NCI-H2107 (cell line): ENCODE measurements at places on chromosomes 7 and 10.

DNA sequence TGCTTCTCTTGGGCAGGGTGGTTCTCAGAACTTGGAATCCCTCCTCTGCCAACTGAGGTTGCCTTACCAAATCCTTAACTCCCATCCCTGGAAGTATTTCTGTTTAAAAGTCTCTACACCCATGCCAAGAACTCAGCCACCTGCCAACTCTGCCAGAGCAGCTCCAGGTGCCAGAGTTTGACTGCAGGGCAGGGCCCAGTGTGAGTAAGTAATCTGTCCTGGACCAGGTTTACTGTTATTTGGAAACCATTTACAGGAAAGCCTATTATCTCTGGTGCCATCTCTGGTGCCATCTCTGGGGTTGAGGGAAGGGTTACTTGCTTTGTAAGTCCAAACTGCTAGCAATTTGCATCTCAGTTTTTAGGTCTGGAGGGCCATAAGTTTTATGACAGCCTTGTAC is 2.5 kb downstream of the TSPAN15 start:
- DNase-seq: no peak

DNA sequence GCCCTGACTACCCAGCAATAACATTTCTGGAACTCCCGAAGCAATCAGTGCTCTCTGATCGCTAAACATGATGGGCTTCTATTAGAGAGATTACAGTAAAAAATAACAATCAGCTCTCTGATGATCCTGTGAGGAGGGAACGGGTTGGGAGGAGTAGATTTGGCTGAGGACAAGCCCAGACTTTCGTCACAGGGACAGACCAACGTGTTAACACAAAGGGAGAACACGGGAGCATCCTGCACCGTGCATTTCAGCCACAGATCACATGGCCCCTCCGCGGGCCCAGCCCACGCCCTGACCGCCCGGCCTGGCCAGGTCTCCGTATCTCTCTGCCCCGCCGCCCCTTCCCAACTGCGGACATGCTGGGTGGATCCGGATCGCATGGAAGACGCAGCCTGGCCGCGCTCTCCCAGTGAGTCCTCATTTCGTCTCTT is 95.0 kb upstream of the AGBL3 start:
- no peak for DNase-seq

GRCh38 chr10:77939561-77940001 is 13.0 kb upstream of the DLG5 start:
- no peak for DNase-seq

- DNase-seq: no peak
These were observed 131.1 kb downstream of the WDR37 start for GRCh38 chr10:1187151-1187854.

GRCh38 chr10:22433875-22434274 is 88.6 kb downstream of the SPAG6 start:
- DNase-seq: no peak

DNA sequence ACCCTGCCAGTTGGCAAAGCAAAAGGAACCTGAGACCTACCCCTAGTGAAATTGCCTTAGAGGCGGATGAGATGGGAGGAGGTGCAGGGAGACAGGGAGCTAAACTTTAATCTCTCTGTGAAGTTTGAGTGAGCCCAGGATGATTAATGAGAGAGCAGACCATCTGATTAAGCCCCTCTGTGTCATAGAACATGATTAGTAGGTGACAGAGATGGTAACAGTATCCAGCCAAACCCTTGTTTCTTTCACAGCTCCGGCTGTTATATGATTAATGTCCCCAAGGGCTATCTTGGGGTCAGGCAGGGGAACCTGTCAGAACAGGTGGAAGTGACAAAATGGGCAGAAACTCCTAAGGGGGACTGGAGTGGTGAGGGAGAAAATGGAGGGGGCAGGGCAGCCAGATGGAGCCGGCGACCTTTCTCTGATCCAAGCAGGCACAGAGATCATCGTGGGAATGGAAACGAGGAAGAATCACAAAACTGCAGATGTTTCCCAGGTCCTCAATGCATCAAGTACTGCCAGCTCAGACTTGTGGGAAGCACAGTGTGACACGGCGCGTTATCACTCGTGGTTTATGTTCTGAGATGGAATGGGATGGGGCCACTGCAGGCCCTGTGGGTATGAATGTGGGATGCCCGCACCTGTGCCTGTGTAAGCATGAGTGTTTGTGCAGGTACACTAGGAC is 684.2 kb downstream of the LRMDA start:
- DNase-seq: no peak

GRCh38 chr7:50436133-50436806 is 13.9 kb downstream of the FIGNL1 start:
- no peak for DNase-seq

DNA sequence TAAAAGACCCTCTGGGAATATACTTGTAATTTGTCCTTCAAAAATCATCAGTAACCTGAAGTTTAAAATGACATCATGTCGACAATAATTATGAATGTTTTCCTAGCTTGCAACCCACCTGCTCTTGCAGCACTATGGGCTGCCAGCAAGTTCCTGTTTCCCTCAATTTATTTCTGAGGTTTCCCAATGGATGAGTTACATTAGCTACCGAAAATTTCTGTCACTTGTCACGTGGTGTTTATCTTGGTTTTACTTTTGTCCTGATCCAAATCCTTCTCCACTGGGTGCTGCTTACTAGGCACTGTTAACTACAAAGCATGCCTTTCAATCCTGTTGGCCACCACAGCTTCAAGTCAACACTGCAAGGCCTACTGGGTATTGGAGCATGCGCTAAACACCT is 31.5 kb downstream of the GIMAP8 start:
- DNase-seq: no peak

- DNase-seq: no peak
These were observed 60.6 kb downstream of the C10orf143 start for GRCh38 chr10:130049987-130050386.

DNA sequence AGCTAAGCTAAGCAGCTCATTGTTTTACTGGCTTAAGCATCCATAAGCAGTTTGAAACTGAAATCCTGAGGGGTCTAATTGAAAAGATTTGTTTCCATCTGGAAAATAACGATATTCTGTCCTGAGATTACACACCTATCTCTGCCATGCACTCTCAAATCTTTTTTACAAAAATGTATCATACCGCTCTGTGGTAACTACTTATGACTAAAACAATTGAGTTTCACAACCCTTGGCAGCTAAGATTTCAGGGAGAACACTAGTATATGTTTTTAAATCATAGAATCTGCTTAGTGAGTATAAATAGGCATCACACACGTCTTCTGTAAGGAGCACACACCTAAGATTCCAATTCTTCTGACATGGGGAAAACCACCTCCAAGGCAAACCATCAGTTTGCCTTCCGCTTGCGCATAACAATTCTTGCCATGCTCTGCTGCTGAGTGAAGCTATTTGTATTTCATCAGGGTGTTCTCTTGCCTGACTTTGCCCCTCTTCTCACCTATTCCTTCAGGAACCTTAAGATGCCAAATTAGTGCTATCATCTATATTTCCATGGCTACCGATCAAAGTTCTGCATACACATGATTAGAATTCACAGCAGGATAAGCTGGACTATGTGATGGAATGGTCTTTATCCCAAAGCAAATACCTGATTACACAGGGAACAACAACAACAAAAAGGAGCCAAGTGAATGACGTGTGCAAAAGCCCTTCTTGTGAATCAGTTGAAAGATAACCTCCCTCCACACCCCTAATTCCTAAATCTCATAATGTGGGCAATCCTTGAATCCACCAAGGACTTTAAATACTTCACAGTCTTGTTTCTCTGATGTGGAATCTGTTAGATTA is 40.9 kb downstream of the PRPF18 start:
- DNase-seq: no peak
